ENCODE measurements at places on chromosomes 5 and 9.

- no peak for DNase-seq
- no peak overlapping the region for H3K27ac ChIP-seq
- H3K4me3 ChIP-seq = no peak overlapping the region
- H3K36me3 ChIP-seq = peaks cover 36% of the 10 kb centered on the region
- H3K4me1 ChIP-seq = peaks cover 6% of the 10 kb centered on the region
These were observed 789 bp downstream of the DOK3 start for GRCh38 chr5:177508837-177509236.

- peaks cover 72% of the 10 kb centered on the region for H3K4me1 ChIP-seq
- H3K4me3 ChIP-seq = no peak overlapping the region
- H3K27ac ChIP-seq = no peak overlapping the region
These were observed 58.7 kb downstream of the RXRA start for GRCh38 chr9:134384811-134385479.

- no peak overlapping the region for H3K27ac ChIP-seq
- no peak overlapping the region for H3K4me3 ChIP-seq
- H3K27me3 ChIP-seq = no peaks in the 10 kb centered on the region
- H3K36me3 ChIP-seq = no peaks in the 10 kb centered on the region
- no peaks in the 10 kb centered on the region for H3K4me1 ChIP-seq
These were observed 41.3 kb upstream of the CDH18 start for GRCh38 chr5:20029266-20029665.

DNA sequence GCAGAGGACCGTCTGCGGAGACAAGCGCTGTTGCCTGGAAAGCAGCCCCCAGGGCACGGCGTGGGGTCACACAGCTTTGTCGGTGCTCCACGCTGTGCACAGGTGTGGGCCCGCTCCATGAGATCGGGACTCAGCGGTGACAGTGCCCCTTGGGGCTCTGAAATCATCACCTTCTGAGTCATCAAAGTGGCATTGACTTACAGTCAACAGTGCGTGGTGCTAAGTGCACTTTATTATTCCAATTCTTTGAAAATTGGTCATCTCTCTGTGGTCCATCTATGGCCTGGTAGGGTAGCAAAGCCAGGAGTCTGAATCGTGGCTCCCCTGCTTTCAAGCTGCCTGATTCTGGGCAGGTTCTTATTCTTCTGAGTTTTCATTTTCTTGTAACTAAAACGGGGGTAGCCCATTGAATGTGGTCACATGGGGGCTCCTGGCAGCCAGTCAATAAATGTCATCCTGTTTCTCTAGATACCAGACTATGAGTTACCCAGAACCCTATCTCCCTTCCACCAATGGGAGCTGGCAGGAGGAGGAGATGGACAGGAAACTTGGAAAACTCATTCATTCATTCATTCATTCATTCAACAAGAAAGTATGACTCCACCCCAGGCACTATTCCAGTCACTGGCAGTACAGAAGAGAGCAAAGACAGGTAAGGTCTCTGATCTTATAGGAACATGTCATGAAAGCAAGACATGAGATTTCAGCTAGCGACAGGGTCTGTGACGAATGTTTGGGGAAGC lies 20.3 kb upstream of the UNC5A start:
- H3K4me1 ChIP-seq = peaks cover 29% of the 10 kb centered on the region
- H3K4me3 ChIP-seq = no peak overlapping the region
- no peak overlapping the region for H3K27ac ChIP-seq
- H3K36me3 ChIP-seq = no peaks in the 10 kb centered on the region
